ENCODE measurements at places on chromosomes 16 and 17.

- DNase-seq: no peak
Measured at GRCh38 chr17:49822829-49823228, 25.0 kb downstream of the TAC4 start.

GRCh38 chr17:82237746-82238471 is 9.1 kb downstream of the SLC16A3 start:
- DNase-seq: no peak

GRCh38 chr16:11484691-11485258 is 101.9 kb downstream of the LITAF start:
- no peak for DNase-seq

- no peak for DNase-seq
Measured at GRCh38 chr16:77298418-77299360, 99.5 kb downstream of the SYCE1L start.

DNA sequence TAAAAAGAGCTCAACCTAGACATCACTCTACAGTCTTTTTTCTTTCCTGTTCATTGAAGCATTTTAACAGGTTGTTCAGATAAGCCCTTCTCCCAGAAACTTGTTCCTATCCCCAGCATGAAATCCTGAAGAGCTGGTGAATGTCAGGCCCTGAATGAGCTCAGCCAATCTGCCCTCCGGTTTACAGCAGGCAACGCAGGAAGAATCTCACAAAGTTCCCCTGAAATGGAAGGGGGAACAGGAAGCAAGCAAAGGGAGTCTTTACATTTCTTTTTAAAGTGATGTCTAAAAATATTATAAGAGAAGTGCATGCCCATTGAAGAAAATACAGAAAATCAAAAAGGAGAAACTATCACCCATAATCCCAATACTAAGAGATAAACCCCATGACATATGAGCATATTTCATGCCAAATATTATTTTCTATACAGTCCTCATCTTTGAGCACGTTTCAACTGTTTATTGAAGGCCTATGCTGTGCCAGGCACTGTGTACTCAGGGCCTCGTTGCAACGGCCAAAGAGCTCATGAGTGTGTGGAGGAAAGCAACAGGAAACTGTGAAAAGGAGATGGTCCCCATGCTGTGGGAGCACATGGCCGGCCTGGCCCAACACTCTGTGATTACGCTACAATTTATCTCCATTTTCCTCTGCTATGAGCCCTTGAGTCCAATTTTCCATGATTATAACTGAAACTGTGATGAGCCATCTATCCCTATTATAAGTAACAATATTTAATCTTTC is 5.7 kb downstream of the TK2 start:
- no peak for DNase-seq

GRCh38 chr16:73420244-73420643 is 372.3 kb upstream of the ZFHX3 start:
- no peak for DNase-seq

- DNase-seq: no peak
Measured at GRCh38 chr16:3431779-3432219, 11.5 kb downstream of the ZNF597 start.

DNA sequence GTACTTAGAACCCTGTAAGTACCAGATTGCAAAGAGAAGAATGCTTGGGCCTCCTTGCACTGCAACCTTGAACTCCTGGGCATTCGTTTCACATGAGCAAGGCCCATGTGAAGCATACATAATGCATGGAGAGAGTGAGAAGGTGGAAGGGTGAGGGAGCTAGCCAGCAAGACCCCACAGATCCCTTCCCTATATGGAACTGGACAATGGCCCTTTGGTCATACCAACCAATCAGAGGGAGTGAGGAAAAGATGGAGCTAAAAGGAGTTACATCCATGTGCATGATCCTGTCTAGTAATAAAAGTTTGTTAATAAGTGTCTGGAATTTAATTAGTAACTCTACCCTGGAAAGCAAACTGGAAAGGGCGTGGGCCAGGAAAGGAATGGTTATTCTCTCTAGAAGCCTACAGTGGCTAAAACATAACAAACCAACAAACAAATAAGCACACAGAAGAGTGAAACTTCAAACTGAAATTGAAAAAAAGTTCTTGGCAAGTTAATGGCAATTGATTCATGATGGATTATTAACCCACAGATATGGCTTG is 29.6 kb downstream of the DNAH3 start:
- DNase-seq: no peak

GRCh38 chr16:66569131-66569530 is 2.9 kb downstream of the CMTM1 start:
- no peak for DNase-seq

- no peak for DNase-seq
Measured at GRCh38 chr16:62869837-62870236, 833.6 kb upstream of the CDH8 start.

GRCh38 chr17:27526604-27527002 is 70.4 kb downstream of the KSR1 start:
- DNase-seq: no peak

GRCh38 chr16:53022374-53022773 is 30.3 kb downstream of the CHD9NB start:
- no peak for DNase-seq

- DNase-seq: no peak
Measured at GRCh38 chr16:49523435-49524159, 150.0 kb downstream of the C16orf78 start.

- no peak for DNase-seq
Measured at GRCh38 chr17:69222707-69223258, 5.8 kb downstream of the ABCA10 start.

Data from SK-N-MC (cell line).